ENCODE measurements at places on chromosomes 6 and 20.

DNA sequence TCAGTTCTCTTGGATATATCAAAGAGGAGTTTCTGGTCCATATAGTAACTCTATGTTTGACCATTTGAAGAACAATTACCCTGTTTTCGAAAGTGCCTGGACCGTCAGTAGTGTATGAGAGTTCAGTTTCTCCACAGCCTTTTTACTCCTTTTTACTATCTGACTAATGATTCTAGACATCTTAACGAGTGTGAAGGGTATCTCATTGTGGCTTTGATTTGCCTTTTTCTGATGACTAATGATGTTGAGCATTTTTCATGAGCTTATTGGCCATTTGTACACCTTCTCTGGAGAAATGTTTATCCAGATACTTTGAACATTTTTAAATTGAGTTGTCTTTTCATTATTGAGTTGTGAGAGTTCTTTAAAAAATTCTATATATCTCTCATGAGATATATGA lies 114.9 kb upstream of the ATXN1 start:
- no peak for DNase-seq

GRCh38 chr20:2022163-2022562 lies 28.3 kb upstream of the PDYN start:
- no peak for DNase-seq

DNA sequence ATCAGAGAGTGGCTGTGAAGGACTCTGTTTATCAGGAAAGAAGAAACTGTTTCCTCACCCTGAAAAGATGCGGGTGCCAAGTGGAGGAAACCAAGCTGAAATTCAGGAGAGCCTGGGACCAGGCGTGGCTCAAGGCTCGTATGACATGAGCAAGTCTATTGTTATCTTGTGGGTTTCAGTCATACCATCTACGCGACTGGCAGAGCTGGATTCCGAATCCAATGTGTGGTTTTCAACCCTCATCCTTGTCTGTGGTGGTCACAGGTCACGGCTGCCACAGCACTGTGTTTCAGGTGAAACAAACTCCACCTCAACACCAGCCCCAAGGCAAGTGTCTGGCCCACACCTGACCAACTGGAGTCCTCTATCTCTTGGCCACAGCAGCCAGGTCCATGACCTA lies 9.1 kb downstream of the MC3R start:
- DNase-seq: no peak

GRCh38 chr20:25259788-25260254 lies 11.9 kb downstream of the PYGB start:
- no peak for DNase-seq

- no peak for DNase-seq
These were observed 254.7 kb downstream of the FARS2 start for GRCh38 chr6:5516036-5516435.

GRCh38 chr6:144087789-144088426 lies 7.5 kb downstream of the SF3B5 start:
- DNase-seq: no peak

- DNase-seq: no peak
These were observed 467.4 kb upstream of the PLCB4 start for GRCh38 chr20:8601542-8601912.

- no peak for DNase-seq
These were observed 38.8 kb downstream of the SLC22A3 start for GRCh38 chr6:160386869-160387530.

DNA sequence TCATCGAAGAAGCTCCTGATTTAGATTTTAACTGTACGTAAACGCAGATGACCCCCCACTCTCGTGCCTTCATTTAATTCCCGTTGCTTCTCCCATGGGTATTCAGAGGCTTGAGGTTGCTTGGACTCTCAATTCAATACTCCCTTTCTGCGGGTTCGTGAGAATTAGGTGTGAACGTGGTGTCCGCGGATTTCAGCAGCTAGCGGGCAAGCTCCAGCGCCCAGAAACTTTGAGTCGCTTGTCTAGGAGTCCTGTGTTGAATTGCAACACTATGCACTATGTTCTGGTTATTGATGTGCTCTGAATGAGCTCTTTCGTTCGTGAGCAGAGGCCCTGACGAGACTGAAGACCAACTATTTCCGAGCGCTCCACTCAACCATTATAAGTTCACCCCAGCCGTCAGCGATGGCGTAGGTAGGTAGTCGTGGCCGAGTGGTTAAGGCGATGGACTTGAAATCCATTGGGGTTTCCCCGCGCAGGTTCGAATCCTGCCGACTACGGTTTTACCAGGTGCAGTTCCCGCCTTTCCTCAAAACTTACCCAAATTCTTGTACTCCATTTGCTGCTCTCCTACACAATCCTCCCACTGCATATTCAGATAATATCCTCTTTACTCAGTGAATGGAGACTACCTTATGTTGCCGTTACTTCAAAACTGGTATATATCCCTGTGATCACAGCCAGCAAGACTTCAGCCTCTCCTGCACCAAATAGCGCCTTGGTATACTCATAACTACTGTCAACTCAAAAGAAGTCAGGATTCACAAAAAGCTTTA lies 72.6 kb upstream of the ZNF184 start:
- no peak for DNase-seq

- no peak for DNase-seq
These were observed 13.1 kb downstream of the ITPR3 start for GRCh38 chr6:33634161-33634727.

DNA sequence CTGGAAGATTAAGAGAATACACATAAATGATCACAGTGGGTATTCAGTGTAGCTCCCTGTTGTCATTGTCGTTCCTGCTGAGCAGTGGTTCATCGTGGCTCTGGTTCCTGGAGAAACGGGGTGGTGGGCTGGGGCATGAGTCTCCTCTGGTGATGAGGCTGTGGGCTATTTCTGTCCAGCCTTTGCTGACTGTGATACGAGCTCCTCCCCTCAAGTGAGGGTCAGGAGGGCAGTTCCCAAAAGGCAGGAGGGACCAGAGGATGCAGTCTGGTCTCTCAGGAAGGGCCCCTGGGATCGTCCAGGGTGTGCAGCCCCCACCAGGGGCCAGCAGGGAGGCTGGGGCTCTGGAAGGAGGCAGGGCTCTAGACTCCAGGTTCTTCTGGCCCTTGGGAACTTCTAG lies 31.1 kb upstream of the DLGAP4 start:
- no peak for DNase-seq

- no peak for DNase-seq
These were observed 34.9 kb downstream of the RNF24 start for GRCh38 chr20:3980260-3981131.

DNA sequence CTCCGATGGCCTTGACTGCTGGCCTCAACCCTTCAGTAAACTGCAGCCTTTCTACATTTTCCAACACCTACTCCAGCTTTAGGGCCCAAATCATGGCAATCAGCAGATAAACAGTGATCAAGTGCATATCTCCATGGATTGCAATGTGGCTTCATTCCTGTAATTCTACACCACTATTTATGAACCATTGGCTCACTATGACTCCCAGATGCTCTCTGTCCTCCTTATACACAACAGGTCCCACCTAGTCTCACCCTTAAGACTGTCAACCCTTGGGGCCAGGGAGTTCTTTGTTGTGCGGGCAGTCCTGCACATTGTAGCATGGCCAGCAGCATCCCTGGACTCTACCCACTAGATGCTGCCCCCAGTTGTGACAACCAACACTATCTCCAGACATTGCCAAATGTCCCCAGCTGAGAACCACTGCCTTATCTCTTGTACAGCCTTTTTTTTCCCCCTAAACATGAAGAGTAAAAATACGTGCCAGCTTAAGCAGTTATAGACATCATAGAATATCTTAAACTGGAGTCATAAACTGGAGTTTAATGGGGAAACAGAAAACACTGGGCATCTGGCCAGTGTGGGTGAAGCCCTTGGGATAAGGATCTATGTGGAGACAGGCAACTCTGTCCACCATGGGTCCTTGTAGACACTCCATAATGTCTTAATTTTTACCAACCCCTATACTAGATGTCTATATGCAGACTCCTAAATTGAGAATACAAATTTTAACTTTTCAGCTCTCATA lies 21.1 kb downstream of the MRPL14 start:
- no peak for DNase-seq

DNA sequence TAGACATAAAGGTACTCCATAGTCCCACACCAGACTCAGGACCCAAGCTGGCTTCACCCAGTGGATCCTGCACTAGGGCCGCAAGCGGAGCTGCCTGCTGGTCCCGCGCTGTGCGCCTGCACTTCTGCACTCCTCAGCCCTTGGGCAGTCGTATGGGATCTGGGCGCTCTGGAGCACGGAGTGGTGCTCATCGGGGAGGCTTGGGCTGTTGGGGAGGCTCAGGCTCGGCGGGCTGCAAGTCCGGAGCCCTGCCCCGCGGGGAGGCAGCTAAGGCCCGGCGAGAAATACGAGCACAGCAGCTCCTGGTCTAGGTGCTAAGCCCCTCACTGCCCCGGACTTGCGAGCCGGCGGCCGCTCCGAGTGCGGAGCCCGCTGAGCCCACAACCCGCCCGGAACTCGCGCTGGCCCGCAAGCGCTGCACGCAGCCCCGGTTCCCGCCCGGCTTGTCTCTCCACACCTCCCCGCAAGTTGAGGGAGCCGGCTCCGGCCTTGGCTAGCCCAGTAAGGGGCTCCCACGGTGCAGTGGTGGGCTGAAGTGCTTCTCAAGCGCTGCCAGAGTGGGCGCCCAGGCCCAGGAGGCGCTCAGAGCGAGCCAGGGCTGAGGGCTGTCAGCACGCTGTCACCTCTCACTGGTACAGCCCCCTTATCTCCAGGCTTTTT lies 33.4 kb upstream of the GCNT2 start:
- DNase-seq: no peak

GRCh38 chr6:20681243-20681684 lies 147.0 kb downstream of the CDKAL1 start:
- no peak for DNase-seq

DNA sequence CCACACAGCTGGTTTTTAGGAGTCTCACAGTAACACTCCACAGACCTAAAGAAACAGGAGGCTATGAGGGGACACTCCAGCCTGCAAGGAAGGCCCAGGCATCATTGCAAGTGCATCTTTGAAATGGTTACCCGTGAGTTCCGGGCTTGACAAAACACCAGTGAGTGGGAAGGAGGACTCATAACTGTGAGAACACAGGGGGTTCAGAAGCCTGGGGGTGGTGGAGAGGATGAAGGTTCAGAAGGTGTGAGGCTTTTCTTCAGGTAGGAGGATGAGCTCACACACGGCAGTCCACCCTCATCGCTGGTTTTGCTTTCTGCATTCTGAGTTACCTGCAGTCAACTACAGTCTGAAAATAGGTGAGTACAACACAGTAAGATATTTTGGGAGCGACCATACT lies 39.9 kb downstream of the MAP7 start:
- DNase-seq: no peak

DNA sequence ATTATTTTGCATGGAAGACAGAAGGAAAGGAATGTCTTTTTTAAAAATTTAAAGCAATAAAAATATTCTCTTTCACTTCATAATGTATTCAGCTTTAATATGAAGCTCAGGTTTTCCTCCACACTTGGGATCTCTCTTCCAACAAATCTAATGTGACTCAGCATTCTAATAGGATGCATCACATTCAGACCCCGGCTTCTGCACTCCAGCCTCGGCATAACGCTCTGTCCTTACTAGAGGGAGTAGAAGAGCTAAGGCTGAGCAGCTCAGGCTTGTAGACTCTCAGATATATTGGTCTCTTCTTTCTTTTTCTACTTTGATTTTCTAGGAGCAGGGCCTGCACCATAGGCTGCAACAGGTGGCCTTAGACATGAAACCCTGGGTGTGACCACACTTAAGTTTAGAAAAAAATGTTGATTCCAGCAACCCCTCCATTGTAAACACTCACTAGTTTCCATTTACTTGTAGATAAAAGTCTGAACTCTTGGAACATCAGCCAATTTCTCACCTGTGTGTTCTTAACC lies 161.7 kb downstream of the PAK5 start:
- no peak for DNase-seq

GRCh38 chr6:91786474-91787184 lies 1199.8 kb upstream of the MAP3K7 start:
- DNase-seq: no peak

DNA sequence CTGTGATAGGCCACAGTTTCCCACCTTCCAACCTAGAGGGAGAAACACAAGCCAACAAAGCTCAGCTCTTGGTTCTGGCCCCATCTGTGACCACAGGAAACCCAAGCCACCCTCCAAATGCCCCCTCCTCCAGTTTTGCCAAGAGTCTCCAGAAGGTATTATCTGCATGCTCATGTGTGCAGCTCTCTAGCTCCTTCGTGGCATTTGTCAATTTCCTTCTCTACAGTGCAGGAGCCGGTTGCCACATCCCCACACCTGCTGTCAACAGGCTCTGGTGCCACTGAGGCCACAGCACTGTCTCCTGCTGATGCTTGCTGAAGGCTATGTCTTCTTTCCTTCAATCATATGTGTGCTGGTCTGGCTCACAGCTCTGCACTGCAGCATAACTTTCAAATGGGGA lies 177.2 kb downstream of the CLIC5 start:
- DNase-seq: no peak

DNA sequence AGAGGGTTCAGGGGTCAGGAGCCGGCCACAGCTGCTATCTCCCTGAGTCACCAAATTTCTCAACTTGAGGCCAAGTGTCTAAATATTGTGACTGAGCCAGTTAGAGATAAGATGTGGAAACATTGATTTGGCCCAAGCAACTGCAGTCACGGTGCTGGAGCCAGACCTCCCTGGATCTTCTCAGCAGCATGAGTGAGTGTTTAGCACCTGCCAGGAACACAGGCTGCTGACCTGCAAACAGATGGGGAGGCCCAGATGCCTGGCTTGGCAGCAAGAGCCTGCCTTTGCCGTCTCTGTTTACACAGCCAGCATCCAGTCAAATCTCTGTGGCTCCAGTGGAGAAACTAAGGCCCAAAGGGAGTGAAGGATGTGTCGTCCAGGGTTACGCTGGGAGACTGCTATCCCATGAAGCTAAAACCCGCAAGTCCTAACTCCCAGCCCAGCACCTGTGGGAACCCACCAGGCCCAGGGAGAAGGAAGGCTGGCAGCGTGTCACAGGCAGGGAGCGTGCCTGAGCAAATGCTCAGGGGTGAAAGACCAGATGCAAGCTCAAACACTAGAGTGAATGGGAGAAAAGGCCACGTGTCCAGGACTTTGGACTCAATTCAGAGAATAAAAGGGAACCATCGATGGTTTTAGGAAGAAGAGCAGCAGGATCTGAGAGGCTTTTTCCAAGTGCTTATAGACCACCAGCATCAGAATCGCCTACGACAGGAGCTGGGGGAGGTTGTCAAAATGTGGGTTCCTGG lies 15.9 kb upstream of the PTGIS start:
- no peak for DNase-seq

Measured in nucleus accumbens (tissue), 56 donors.